Natural killer cell (primary cell): ENCODE measurements at places on chromosomes 7 and 10. TPM values are rescaled to one million over a fixed set of nuclear protein-coding genes. Genes with fewer than 3 reads are reported as not detected.

- DNase-seq = no peak
Measured at GRCh38 chr10:26555719-26556368, 117.7 kb downstream of the APBB1IP start.

AOC1 gene
- total RNA-seq = not detected

DNA sequence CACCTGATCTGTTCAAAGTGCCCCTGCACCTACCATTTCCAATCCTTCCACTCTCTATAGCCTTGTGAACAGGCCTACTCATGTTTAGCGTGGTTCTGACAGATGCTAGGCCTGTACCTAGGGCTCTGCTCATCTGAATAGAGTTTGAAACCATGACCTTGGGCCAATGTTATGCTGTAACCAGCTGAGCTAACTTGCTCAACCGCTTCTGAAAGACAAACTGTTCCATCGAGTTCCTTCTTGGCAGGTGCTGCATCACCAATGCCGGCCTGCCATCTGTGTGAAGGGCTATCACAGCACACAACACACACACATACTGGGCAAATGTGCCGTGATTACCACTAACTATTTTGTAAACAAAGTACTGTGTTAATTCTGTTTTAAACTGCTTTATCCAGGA lies 419.0 kb upstream of the GALNT17 start:
- DNase-seq = no peak

GRCh38 chr7:54992871-54993475 lies 25.8 kb upstream of the EGFR start:
- DNase-seq = no peak

OPALIN gene
- not detected for total RNA-seq

CFAP58 gene
- total RNA-seq = 0.15 TPM

- no peak for DNase-seq
Measured at GRCh38 chr10:62980687-62981086, 152.4 kb upstream of the NRBF2 start.

DNA sequence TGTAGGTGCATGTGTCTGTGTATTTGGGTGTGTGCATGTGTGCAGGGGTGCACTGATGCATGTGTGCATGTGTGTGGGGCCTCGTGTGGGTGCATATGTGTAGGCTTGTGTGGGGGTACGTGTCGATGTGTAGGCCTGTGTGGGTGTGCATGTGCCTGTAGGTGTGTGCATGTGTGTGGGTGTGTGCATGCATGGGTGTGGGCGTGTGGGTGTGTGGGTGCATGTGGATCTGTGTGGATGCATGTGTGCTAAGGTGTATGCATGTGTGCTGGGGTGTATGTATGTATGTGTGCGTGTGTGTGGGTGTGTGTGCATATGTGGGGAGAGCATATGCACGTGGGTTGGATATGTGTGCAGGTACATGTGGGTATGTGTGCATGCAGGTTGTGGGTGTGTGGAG lies 73.2 kb downstream of the NKX6-2 start:
- no peak for DNase-seq

DNA sequence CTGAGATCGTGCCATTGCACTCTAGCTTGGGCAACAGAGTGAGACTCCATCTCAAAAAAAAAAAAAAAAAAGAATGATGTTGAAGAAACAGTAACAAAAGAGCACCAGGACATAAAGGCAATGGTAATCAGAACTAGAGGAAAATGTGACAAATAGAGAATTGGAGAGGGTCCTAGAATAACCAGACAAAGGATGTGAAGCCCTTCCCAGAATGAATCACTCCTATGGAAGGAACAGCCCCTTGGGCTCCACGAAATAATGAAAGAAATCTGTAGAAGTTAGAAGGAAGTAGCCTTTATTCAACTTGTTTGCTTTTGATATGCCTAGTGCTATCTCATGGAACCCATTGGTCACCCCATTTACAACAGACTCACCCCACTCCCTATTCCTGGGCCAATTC lies 169.2 kb downstream of the SUGCT start:
- DNase-seq = no peak

GRCh38 chr10:113691381-113691780 lies 11.7 kb downstream of the CASP7 start:
- no peak for DNase-seq

GRCh38 chr10:72276421-72277339 lies 3.0 kb downstream of the DDIT4 start:
- no peak for DNase-seq

- DNase-seq = no peak
Measured at GRCh38 chr10:69810675-69811397, 9.1 kb downstream of the COL13A1 start.

FGFR2 gene
- 5.6 TPM for total RNA-seq

MYOF gene
- 9.7 TPM for total RNA-seq

NRAP gene
- not detected for total RNA-seq

GRCh38 chr7:106864298-106865081 lies 592 bp upstream of the PIK3CG start:
- DNase-seq = no peak

NRBF2 gene
- 17.7 TPM for total RNA-seq

DNA sequence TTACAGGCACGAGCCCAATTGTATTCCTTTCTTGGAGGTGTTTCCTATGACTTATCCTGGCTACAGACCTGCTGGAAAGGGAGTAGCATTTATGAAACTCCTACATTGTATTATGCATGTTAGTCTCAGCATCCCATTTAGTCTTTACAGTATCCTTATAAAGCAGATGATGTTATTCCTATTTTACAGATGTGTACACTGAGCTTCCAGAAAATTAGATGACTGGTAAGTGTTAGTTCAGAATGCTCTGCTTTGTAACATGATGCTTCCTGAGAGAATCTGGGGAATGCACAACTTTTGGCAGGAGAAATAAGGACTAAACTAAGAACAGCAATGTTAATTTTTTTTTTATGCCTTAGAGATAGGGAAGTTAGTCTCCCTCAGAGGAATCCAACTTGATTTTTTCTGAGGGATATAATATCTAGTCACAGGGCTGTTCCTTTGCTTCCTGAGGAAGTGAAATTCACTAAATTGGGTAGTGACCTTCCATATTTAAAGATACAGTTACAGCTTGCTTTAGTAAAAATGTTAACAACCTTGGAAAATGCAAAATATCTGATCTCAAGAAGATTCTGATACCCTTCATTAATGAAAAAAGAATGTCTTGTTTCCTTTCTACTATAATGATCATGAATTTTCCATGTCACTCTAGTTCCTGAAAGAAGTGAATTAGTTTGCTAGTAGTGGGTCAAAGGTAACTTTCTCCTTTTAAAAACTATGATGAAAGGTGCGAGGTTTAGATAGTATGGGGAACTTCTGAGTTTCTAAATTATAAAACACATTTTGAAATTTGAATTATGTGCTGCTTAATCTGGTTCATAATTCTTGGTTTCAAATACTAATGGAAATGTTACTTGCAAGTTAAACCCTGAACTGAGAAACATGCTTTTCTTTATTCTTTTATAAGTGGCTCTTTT lies 194.0 kb upstream of the PRPS1L1 start:
- no peak for DNase-seq

CYP2C19 gene
- total RNA-seq = not detected

- no peak for DNase-seq
Measured at GRCh38 chr7:7256731-7257274, 74.5 kb downstream of the C1GALT1 start.

DNA sequence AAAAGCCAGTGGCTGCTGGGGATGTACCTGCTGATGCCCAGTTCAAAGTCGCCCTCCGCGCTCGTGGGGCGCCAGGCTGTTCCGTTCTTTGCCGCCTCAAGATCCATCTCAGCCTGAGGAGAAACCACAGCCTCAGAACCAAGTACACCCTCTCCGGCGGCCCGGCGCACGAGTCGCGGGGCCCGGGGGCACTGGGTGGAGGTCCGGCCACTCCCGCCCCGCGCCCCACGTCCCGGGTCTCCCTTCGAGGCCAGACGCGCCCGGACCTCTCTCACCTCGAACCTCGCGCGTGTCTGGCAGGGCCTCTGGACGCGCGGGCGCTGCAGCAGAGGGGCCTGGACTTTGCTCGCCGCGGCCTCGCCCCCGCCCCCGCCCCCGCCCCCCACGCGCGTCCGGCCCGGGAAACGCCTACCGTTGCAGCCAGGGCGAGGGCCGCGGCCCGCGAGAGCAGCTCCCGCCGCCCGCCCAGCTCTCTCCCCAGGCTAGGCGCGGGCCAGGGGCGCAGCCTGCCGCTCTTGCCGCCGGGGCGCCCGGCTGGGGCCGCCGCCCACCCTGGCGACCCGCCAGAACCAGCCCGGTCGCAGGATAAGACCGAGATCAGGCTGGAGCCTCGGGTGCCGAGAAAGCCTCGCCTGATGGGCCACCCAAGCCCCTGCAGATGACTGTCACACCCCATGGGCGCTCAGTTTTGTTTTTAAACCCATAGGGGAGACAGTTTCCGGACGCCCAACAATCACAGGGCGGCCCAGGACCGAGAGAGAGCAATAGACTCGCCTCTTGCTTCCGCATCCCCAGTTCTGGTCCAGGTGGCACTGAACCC lies at the start of gene ABCB4:
Gene ABCB4 (minus strand): TSS at position 322 of the 820 bp plus-strand sequence. CDS start 215 bp downstream, at position 107.
- DNase-seq = no peak

GRCh38 chr7:24152877-24153472 lies 131.0 kb upstream of the NPY start:
- no peak for DNase-seq

- DNase-seq = no peak
Measured at GRCh38 chr7:47500103-47500563, 81.8 kb downstream of the TNS3 start.

TUBB8 gene
- total RNA-seq = 0.89 TPM

LAMB1 gene
- not detected for total RNA-seq

DNA sequence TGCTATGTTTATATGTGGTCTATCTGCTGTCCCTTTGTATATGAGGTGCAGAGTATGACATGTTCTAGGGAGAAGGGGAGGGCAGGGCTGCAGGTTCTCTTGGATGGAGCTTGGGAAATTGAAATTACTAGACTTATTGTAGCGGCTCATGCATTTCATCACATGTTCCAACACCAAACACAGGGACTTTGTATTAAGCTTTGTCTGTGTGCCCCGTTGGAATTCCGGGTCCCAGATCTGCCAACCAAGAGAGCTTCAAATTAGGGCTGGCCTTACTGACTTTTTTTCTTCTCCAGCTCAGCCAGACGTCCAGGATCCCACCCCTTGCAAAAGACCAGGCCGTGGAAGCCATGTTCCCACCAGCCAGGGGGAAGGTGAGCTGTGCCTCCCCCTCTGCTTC lies 3.4 kb downstream of the ZNF789 start:
- DNase-seq = no peak
